ENCODE measurements at places on chromosomes 6 and 20.

DNA sequence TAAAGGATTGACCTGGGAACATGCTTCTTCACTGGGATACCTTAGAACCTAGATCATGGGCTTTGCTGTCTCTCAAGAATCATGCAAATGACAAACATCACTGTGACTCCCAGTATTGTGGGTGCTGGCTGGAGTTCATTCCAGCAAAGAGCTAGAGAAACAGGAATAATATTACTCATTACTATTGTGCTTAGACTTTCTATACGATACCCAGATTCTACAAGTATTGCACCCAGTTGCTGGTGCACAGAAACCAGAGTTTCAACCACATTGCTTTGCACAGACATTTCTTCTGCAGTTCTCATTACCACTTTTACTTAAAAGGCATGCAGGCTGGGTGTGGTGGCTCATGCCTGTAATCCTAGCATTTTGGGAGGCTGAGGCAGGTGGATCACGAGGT is 220.4 kb upstream of the ZNF217 start:
- no peak for DNase-seq

DNA sequence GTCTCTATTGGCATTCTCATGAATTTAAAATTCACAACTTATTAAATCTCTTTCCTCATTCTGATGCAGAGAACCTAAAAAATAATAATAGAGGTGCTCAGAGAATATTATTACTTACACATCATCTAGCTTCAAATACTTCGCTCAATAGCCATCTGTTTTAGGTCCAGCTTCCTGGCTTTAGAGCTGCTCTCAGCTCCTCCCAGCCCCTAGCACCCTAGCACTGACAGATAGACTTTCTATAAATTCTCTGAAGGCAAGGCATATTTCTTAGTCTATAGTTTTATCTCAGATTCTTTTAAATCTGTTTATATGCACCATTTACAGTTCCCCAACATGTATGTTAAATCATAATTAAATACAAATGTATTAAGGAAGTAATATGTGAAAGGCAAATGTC is 281.3 kb downstream of the PTPRK start:
- DNase-seq, result no peak

- no peak for DNase-seq
Measured at GRCh38 chr6:140546640-140547039, 1172.2 kb upstream of the CITED2 start.

DNA sequence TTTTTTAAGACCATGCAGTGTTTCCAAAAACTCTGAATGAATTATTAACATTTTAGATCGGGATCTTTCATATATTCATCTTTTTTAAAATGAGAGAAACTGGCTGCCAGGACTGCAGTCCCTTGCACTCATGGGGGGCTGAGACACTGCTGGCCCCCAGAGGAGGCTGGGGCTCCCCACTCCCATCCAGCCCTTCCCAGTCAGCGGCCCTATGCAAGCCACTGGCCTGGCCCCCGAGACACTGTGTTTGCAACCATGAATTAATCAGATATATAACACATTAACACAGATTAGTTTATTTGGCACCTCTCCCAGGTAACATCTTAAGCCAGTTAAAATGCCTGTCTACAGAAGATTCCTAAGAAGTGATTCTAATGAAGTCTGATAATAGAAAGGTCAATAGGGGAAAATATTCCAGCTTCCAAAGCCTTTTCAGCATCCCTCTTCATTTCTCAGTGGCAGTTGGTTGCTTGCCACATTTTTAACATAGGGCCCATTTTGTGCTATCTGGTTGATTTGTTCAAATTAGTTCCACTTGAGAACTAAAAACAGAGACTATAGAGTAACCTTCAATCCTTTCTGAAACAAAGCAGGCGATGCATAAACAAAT is 184.4 kb upstream of the FBXL4 start:
- no peak for DNase-seq

DNA sequence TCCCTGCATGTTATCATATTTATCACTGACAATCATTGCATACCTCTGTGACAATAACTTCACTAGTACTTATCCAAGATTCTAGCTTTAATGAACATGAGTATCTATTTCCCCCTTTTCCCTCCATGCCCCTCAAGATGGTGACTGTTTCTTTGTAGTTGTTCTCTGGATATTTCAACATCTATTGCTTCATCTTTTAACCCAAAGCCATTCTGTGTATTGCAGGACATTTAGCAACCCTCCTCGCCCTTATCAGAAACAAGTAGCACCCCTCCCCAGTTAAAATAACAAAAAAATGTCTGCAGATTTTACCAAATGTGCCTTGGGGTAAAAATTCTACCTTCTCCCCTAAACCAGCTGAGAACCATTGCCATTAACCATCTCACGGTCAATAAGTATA is 979.8 kb upstream of the MANEA start:
- no peak for DNase-seq

- DNase-seq, result no peak
Measured at GRCh38 chr6:166415833-166416347, 33.1 kb upstream of the MPC1 start.

GRCh38 chr6:143647732-143648131 is 30.0 kb upstream of the PHACTR2 start:
- DNase-seq, result no peak

GRCh38 chr20:8476021-8476420 is 344.0 kb downstream of the PLCB1 start:
- DNase-seq, result no peak

DNA sequence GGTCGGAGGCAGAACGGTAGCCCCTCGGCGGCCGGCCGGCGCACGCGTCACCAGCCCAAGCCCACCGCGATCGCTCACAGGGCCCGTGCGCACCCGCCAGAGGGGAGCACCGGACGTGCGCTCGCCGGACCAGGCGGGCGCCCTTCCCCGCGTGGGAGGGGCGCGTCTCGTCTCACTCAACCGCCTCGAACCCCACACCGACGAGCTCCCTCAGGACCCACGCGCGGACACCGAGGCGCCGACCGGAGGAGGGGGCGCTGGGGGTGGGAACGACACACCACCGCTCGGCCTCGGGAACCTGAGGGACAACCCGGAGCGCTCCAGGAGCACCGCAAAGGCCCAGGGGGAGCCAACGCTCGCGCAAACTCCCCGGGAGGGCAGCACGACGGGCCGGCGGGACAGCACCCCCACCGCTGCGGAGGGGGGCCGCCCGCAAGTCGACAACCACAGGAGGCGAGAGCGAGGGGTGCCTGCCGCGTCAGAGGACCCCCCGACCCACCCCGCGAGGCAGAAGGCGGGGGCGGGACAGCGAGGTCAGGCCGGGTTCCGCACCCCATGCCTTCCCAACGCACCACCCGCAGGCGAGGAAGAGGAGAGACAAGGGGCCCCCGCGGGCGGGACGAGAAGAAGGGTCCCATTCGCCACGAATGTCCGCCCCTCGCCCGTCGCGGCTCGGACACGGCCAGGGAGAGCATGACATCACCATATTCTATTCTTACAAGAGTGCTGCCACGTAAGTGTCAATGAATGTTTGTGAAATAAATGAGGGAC is 512.7 kb upstream of the ZNF337 start:
- DNase-seq, result no peak

- no peak for DNase-seq
Measured at GRCh38 chr20:568673-569415, 25.3 kb upstream of the CSNK2A1 start.

DNA sequence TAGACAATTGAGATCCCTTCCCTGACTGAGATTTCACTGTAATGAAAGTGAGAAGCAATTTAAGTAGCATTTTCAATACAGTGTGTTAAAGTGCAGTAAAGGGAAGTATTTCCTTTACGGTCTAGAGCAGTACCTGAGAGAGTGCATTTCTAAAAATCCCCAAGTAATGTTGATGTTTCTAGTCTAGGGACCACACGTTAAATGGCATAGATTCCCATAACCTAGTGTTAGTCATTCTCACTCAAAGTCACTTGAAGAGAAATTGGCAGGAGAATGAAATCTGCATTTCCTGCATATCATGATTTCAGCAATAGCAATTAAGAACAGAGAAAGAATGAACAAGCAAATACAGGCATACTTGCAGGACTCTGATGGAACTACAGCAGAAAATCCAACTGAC is 67.9 kb downstream of the CGA start:
- no peak for DNase-seq

DNA sequence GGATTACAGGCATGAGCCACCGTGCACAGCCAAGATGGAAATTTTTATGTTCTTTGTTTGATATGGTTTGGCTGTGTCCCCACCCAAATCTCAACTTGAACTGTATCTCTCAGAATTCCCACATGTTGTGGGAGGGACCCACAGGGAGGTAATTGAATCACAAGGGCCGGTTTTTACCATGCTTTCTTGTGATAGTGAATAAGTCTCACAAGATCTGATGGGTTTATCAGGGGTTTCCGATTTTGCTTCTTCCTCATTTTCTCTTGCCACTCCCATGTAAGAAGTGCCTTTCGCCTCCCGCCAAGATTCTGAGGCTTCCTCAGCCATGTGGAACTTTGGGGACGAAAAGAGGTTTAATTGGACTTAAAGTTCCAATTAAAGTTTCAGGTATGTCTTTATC is 14.6 kb downstream of the EEF1A1 start:
- DNase-seq, result no peak

DNA sequence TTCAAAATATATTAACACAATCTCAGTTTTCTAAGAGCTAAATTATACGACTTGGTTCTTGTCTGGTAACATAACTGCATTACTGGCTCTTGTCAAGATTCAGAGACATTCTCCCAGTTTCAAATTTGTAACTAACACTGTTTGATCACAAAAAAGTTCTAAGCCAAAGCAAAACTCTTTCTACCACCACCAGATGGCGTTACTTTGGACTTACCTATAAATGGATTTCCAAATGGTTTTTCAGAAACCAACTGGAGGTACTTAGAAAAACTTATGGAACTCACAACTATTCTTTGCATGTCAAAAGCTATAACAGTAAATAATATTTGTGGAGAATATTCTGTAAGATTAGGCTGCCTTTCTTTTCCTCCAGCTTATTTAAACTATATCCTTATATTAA is 34.2 kb upstream of the GFRAL start:
- DNase-seq, result no peak

GRCh38 chr6:166958926-166959861 is 2.8 kb upstream of the RNASET2 start:
- no peak for DNase-seq

- no peak for DNase-seq
Measured at GRCh38 chr20:9306521-9306920, 207.9 kb upstream of the LAMP5 start.

DNA sequence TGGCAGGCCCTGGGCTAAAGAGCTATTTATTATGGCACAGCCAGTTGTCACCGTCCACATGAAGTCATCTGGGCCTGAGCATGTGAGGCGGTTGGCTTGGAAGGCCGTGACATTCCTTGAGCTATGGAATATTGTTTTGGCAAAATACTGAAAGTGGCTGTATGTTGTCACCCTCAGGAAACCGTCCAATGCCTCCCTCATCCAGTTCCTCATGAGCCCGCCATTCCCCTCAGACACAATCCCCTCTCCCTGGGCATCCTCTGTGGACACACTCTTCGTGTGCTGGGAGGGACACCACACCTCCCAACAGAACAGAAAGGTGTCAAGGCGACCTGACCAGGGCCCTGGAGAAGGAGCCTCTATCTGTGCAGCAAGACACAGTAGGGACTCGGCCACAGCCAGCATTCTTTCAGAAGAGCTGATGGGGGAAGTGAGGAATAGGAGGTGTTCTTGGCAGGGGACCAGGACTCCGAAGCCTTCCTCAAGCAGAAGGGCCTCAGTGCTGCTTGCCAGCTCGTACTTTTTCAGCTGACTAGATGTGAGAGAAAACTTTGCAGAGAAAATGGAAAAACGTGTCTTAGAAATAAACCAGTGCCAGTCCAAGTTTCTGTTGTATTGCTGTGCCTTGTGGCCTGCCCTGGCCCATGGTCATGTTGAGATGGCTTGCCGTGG is 120.5 kb downstream of the SOD2 start:
- no peak for DNase-seq

GRCh38 chr20:57781901-57782300 is 72.1 kb upstream of the PMEPA1 start:
- no peak for DNase-seq

- no peak for DNase-seq
Measured at GRCh38 chr6:157513004-157513603, 132.1 kb downstream of the ZDHHC14 start.

DNA sequence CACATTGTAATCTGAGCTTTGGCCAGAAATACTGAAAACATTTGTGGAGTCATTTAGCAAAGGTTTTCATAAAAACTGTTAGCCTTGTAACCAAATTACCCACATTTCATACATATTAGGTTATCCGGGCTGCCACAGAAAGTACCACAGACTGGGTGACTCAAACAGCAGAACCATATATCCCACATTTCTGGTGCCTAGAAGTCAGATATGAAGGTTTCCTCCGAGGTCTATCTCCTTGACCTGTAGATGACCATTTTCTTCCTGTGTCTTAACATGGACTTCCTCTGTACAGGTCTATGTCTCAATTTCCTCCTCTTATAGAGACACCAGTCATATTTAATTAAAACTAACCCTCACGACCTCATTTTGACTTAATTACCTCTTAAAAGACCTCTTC is 49.5 kb upstream of the SMIM28 start:
- no peak for DNase-seq

- DNase-seq, result no peak
Measured at GRCh38 chr6:80566361-80566760, 459.9 kb downstream of the BCKDHB start.

DNA sequence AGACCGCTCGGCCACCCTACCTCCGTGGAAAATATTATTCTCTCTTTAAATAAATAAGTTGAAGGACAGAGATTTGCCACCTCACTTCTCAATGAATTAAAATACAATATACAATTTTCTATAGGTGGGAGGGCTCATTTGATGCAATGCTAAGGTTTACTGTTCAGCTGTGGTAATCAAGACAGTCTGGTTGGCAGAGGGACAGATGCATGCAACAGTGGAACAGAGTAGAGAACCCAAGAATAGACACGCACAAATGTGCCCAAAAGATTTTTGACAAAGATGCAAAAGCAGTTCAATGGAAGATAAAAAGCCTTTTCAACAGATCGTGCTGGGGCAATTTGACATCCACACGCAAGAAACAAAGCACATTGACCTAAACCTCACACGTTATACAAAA is 145.2 kb downstream of the CEBPB start:
- DNase-seq, result no peak

DNA sequence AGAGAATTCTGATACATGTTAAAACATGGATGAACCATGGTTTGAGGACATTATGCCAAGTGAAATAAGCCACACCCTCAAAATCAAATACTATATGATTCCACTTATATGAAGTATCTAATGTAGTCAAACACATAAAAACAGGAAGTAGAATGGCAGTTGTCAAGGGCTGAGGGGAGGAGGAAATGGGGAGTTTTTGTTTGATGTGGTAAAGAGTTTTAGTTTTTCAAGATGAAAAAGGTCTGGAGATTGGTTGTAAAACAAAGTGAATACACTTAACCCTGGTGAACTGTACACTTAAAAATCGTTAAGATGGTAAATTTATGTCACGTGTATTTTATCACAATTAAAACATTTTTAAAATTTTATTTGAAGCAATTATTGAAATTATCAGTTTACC is 127.4 kb upstream of the GRIK2 start:
- no peak for DNase-seq
